ENCODE measurements at places on chromosomes 3 and 15. TPM values are rescaled to one million over a fixed set of nuclear protein-coding genes. Genes with fewer than 3 reads are reported as not detected.

DNA sequence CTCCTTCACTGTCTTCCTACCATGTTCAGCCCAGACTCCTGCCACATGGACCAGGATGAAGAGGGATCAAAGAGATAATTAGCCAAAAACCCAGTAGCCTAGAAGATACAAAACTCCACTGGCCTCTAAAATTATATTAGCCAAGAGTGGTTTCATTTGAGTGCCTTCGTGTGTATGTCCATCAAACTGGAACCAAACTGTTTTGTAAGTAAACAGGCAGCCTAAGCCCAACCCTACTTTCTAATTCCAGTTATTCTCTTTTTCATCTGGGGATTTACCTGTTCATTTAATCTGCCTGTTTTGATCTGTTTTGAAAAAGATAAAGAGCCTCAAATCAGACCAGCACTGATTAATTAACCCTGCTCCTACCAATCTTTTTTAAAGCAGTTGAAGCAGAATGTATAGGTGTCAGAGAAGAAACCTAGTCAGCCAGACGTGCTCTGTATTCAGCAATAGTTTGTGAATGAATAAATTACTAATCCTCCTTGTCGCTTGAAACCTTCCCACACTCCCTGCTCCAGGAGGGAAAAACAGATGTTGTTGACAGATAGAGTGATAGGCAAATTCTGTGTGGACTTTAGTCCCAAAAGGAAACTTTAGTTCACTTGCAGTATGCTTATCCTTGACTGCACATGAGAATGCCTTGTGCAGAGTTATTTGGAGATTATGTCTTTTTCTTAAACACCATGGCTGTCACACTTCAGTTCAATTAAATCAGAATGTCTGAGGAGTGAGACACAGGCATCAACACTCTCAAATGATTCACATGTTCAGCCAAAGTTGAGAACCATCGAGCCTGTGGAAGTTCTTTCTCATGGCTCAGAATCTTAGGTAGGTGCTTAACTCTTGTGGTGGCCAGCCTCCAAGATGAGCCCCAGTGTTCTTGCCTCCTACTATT, 55.5 kb upstream of the ZBED2 start:
- H3K27ac ChIP-seq, result no peak overlapping the region
- no peaks in the 10 kb centered on the region for H3K4me1 ChIP-seq
- no peak for DNase-seq
- H3K36me3 ChIP-seq, result no peaks in the 10 kb centered on the region
- H3K4me3 ChIP-seq, result no peak overlapping the region

GRCh38 chr3:141402476-141403171, 34.3 kb downstream of the ZBTB38 start:
- DNase-seq, result peak; percentile 72
- peak overlapping the region; percentile 99 for H3K27ac ChIP-seq
- no peaks in the 10 kb centered on the region for H3K36me3 ChIP-seq
- peaks cover 13% of the 10 kb centered on the region for H3K4me1 ChIP-seq

- no peaks in the 10 kb centered on the region for H3K4me1 ChIP-seq
- no peak overlapping the region for H3K27ac ChIP-seq
- DNase-seq, result no peak
- H3K36me3 ChIP-seq, result no peaks in the 10 kb centered on the region
Observed at GRCh38 chr3:50652709-50653108, 22.0 kb upstream of the DOCK3 start.

DNA sequence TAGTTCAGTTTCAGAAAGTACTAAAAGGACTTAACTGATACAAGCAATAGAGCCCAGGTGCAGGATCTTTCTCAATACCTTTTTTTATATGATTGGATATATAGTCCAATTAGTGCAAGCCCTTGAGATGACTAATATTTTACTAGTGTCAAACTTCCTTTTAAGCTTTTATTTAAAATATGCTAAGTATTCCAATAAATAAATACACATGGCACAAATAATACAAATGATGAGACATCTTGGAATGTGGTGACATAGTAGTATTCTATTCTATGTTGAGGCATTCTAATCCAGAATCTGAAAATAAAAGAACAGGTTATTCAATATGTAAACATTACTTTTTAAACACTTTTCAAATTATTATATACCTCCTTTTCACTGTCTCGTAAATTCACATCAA, 670.0 kb downstream of the SI start:
- no peaks in the 10 kb centered on the region for H3K27me3 ChIP-seq
- H3K36me3 ChIP-seq, result no peaks in the 10 kb centered on the region
- no peak overlapping the region for H3K27ac ChIP-seq
- no peaks in the 10 kb centered on the region for H3K4me1 ChIP-seq
- no peak for DNase-seq

DNA sequence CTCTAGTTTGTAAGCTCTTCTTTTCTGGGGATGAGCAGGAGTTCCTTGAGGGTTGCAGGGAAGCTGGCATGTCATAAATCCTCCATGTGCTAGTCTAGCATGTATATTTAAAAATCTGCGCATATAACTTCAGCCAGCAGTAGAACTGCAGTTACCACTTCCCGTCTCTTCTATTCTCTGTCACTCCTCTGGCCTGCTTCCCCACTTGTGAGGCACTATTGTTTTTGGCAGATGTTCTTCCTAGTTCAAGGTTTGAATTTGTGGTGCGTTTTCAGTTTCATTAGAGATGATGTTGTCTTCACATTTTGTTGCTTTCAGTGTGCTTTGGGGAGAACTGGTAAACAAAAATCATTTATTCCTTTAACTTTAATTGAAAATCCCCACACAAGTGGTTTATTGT, 169.1 kb upstream of the ZPLD1 start:
- H3K36me3 ChIP-seq, result no peaks in the 10 kb centered on the region
- DNase-seq, result no peak
- H3K27me3 ChIP-seq, result no peaks in the 10 kb centered on the region
- H3K27ac ChIP-seq, result no peak overlapping the region
- H3K4me1 ChIP-seq, result no peaks in the 10 kb centered on the region
- no peak overlapping the region for H3K4me3 ChIP-seq

DNA sequence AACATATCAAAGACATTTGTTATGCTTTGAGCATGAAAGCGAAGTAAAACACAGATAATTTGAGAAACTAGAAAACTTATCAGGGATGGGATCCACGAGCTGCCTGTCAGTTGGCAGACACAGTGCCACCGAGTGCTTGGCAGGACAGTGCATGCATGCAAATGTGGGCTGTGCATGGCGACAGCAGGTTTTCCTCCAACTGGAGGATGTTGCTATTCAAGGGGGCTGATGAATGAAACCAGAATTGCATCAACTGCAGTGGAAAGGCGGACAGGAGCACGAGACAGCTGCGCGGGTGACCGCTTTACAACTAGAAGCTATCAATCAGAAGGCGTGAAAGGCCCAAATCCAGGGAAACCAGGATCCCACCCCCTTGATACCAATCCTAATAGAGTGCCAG, 244.3 kb downstream of the NR2F2 start:
- no peak overlapping the region for H3K27ac ChIP-seq
- no peak for DNase-seq
- no peaks in the 10 kb centered on the region for H3K27me3 ChIP-seq
- no peak overlapping the region for H3K4me3 ChIP-seq
- H3K4me1 ChIP-seq, result no peaks in the 10 kb centered on the region
- no peaks in the 10 kb centered on the region for H3K36me3 ChIP-seq

DNA sequence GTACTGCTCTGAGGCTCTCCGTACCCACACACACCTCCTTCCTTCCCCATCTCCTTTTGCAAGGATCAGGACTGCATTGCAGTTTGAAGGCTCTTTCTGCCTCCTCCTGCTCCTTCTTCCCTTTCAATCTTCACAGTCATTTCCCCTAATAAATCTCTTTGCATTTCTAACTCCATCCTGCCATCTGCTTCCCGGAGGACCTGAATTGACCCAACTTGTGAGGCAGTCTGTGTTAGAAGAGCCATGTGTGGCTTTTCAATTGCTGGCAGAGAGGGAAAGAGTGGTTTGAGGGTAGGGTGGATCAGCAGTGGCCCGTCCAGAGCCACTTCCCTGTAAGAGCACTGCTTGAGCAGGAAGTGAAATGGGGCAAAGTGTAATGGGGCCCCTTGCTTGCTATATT, 35.8 kb downstream of the ANAPC13 start:
- H3K36me3 ChIP-seq, result no peaks in the 10 kb centered on the region
- no peaks in the 10 kb centered on the region for H3K27me3 ChIP-seq
- no peak overlapping the region for H3K4me3 ChIP-seq
- no peaks in the 10 kb centered on the region for H3K4me1 ChIP-seq

- no peaks in the 10 kb centered on the region for H3K36me3 ChIP-seq
- H3K4me1 ChIP-seq, result no peaks in the 10 kb centered on the region
- no peak overlapping the region for H3K4me3 ChIP-seq
- H3K27me3 ChIP-seq, result no peaks in the 10 kb centered on the region
- no peak for DNase-seq
Observed at GRCh38 chr3:55765398-55765797, 278.3 kb upstream of the WNT5A start.

GRCh38 chr3:127307112-127307835, 19.4 kb upstream of the PRR20G start:
- no peak overlapping the region for H3K27ac ChIP-seq
- no peaks in the 10 kb centered on the region for H3K36me3 ChIP-seq
- H3K4me3 ChIP-seq, result no peak overlapping the region

DNA sequence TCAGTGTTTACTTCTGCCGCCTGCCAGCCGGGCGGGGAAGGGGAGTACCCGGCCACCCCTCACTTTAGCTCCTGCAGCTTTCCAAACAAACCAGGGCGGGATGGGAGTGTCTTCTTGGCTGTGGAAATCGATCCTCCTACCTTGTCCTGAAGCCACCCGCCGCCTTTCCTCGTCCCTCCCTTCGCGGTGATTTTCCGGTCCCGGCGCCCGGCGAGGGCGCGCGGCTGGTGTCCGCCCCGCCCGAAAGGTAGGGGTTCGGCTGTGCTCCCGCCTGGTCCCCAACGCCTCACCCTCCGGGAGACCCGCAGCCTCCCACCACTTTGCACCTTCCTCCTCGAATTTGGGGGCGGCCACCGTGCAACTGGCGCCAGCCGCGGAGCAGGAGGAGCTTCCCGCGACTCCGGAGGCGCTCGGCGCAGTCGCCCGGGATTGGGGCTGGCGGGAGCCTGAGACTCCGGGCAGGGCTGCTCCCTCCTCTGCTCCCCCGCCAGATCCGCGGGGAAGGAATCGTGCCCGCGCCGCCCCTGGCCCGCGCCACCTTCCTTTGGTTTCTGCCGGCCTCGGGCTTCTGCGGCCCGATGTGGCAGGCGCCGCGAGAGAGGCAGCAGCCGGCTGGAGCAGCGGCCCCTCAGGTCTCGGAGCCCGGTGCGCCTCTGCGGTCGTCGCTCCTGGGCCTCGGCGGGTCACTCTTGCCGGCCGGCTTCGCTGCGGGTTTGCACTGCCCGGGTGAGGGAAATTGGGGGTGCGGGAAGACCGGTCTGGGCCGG, 30.7 kb upstream of the ST3GAL6 start:
- no peaks in the 10 kb centered on the region for H3K36me3 ChIP-seq
- DNase-seq, result peak; percentile 22
- H3K4me3 ChIP-seq, result peak overlapping the region; percentile 59
- no peaks in the 10 kb centered on the region for H3K4me1 ChIP-seq
- peak overlapping the region; percentile 76 for H3K27ac ChIP-seq

DNA sequence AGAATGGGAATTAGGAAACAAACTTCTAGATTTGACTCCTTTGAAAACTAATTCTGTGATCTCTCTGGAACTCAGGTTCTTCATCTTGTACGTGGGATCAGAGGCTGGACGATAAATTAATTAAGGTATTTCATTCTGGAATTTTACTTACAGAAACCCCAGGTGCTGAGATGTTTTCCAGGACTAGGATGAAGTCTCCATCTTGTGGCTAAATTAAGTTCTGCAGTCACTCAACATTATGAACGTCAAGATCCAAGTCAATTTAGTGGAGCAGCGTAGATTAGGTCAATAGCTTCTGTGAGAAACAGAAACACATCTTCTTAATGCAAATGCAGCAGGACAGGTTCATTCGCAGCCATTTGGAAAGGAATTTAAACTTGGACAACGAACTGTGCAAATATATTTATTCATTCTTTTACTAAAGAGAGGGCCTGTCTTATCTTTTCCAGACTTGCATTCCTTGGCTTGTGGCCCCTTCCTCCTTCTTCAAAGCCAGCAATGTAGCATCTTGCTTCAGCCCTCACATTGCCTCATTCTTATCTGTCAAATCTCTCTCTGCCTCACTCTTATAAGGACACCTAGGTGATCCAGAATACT, 26.7 kb upstream of the TMC3 start:
- peaks cover 5% of the 10 kb centered on the region for H3K4me1 ChIP-seq
- no peaks in the 10 kb centered on the region for H3K36me3 ChIP-seq
- peak overlapping the region; percentile 44 for H3K27ac ChIP-seq
- H3K4me3 ChIP-seq, result no peak overlapping the region

- no peak overlapping the region for H3K27ac ChIP-seq
- no peak for DNase-seq
- no peaks in the 10 kb centered on the region for H3K27me3 ChIP-seq
Observed at GRCh38 chr15:49521802-49522201, 98.8 kb downstream of the FGF7 start.

GRCh38 chr15:60414016-60414682, 16.4 kb upstream of the ANXA2 start:
- no peaks in the 10 kb centered on the region for H3K27me3 ChIP-seq
- no peaks in the 10 kb centered on the region for H3K36me3 ChIP-seq
- no peaks in the 10 kb centered on the region for H3K4me1 ChIP-seq
- no peak overlapping the region for H3K4me3 ChIP-seq
- H3K27ac ChIP-seq, result no peak overlapping the region

DNA sequence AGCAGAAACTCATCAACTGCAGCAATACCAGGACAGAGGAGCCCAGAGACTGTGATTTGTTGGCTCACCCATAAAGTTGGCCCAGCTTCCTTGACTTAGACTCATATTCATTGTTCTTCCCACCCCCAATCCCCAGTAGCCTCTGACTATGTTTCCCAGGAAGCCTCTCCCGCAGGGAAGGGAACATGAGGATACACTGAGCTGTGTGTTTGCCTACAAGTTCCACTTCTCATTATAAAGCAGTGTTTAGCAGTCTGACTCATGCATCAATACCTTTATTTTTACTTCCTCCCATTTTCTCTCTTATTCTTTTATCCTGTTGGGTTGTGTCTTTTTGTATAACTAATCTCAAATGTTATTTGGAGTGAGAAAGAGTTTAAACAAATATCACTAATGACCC, 111.6 kb upstream of the PHLDB2 start:
- H3K27me3 ChIP-seq, result no peaks in the 10 kb centered on the region
- no peak for DNase-seq
- no peak overlapping the region for H3K27ac ChIP-seq

GRCh38 chr3:182962166-182962565, 18.2 kb downstream of the DCUN1D1 start:
- H3K4me1 ChIP-seq, result no peaks in the 10 kb centered on the region
- no peaks in the 10 kb centered on the region for H3K27me3 ChIP-seq
- peak overlapping the region; percentile 42 for H3K27ac ChIP-seq
- no peak overlapping the region for H3K4me3 ChIP-seq
- no peaks in the 10 kb centered on the region for H3K36me3 ChIP-seq

The ZNF385D gene
- 0.26 TPM for total RNA-seq

The TM4SF4 gene
- not detected for total RNA-seq

The CKMT1A gene
- not detected for total RNA-seq

The FBXL2 gene
- 10.2 TPM for total RNA-seq

The CLRN1 gene
- not detected for total RNA-seq

The OR5K4 gene
- not detected for total RNA-seq

Measured in uterus (tissue), 4 donors.